OCI-LY7 (cell line): ENCODE measurements at places on chromosomes 6 and 20. TPM values are rescaled to one million over a fixed set of nuclear protein-coding genes. Genes with fewer than 3 reads are reported as not detected.

Gene PCK1
- total RNA-seq: 13.0 and 13.4 TPM in 2 replicates

Gene CST4
- total RNA-seq: not detected in 2 replicates

Gene OR2H1
- total RNA-seq: not detected in 2 replicates

Gene LIN28B
- total RNA-seq: not detected in 2 replicates

Gene PXDC1
- total RNA-seq: not detected in 2 replicates

- no peak for DNase-seq
Measured at GRCh38 chr6:5424726-5425125, 163.4 kb downstream of the FARS2 start.

DNA sequence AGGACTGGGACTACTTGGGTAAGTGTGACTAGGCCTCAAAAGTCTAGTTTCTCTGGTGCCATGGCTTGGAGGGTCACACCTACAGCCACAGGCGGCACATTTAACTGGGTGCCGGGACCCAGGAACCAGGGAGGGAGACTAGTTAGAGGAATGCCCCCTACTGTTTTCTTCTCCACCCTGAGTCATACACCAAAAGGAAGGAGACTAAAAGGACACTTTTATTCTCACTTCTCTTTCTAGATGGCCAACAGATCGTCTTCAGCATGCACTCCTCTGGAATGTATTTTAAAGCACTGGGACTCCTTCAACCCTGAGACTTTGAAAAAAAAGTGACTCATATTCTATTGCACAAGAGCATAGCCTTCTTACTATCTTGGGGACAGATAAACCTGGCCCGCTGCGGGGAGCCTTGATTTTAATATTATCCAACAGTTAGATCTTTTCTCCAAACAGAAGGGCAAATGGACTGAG is 33.4 kb downstream of the PLN start:
- DNase-seq: no peak

GRCh38 chr6:44681761-44682160 is 294.3 kb downstream of the CDC5L start:
- DNase-seq: no peak

- no peak for DNase-seq
Measured at GRCh38 chr6:170292407-170293158, 1.7 kb upstream of the DLL1 start.
